Nucleus accumbens (tissue), 56 donors: ENCODE measurements at places on chromosomes 13 and 19.

DNA sequence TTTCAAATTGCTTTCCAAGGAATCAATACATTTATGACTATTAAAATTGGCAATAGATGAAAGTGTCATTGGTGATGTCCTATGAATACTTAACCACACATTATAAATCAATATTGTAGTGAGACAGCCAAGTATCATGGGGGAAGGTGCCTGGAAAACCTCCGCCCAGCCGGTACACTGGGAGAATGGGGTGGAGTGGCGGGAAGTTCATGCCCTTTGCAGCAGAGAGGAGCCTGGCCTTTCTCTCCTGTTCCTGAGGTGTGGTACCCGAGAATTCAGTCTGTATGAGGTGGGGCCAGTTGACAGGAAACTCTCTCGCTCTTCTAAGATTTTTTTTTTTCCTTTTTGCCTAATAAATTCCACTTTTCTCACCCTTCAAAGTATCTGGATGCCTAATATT is 25.4 kb upstream of the ABCC4 start:
- no peak for DNase-seq

DNA sequence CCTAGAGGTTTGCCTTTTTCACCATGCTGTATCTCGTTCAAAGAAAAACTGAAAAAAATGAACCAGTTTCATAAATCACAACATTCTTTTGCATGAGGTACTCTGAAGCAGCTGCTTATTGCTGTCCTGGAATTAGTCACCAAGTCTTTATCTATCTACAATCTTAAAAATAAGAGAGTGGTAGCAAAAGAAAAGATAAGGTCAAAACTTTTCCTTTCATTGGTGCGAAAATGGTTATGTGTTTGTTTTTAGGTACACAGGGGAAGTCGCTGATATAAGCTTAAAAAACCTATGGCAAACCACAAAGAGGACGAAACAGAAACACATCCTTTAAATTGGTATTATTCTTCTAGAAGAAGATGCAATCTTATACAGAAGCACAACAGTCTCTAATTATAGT is 20.7 kb downstream of the OBI1 start:
- no peak for DNase-seq

DNA sequence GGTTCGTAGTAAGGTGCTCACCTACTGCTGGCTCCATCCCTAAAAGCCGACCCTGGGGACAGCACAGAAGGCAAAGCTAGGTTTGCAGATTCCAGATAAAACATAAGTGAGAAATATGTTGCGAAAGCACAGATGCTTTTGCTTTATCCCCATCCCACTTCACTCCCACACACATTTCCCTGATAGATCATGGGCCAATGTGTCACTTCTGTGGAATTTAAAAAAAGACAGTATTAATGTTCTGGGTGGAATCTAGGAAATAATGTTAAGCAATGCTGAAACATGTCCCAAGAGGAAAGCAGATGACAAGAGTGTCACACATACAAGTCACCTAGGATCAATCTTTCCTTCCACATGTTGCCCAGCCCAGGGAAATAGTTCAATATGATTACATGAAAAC is 661.0 kb upstream of the MIR17HG start:
- DNase-seq: no peak

GRCh38 chr13:35473802-35474201 is 2.7 kb downstream of the MAB21L1 start:
- no peak for DNase-seq

- peak; percentile 23 for DNase-seq
These were observed 785.4 kb downstream of the UQCRFS1 start for GRCh38 chr19:28427376-28428083.

- no peak for DNase-seq
These were observed 24.2 kb downstream of the C19orf12 start for GRCh38 chr19:29690842-29691241.

DNA sequence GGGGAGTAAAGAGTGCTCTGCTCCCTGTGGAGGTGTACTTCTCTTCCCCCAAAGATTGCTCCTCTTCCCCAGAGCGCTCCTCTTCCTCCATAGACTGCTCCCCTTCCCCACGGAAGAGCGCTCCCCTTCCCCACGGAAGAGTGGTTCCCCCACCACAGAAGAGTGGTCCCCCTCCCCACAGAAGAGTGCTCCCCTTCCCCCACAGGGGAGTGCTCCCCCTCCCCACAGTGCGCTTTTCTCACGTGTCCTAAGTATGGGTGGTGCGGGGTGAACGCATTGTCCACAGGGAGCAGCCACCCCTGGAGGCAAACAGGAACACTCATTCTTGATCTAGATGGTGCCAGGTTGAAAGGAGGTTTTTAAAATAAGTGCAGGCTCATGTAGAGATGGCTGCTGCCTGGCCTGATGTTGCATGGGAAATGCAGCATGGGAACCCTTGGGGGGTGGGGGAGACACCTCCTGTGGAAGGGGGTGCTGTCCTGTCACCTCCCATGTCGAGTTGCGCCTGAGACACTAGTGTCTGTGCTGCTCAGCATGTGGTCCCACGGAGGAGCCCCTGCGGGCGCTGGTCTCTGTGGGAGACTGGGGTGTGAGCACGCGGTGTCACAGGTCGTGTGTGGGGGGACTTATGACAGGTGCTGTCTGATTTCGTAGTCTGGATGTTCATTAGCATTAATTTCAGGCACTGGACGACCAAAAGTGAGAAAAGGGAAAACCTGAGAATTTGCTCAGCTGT is 52.2 kb downstream of the ATP11A start:
- no peak for DNase-seq

- no peak for DNase-seq
These were observed 110.5 kb downstream of the ENOX1 start for GRCh38 chr13:43676320-43676719.

DNA sequence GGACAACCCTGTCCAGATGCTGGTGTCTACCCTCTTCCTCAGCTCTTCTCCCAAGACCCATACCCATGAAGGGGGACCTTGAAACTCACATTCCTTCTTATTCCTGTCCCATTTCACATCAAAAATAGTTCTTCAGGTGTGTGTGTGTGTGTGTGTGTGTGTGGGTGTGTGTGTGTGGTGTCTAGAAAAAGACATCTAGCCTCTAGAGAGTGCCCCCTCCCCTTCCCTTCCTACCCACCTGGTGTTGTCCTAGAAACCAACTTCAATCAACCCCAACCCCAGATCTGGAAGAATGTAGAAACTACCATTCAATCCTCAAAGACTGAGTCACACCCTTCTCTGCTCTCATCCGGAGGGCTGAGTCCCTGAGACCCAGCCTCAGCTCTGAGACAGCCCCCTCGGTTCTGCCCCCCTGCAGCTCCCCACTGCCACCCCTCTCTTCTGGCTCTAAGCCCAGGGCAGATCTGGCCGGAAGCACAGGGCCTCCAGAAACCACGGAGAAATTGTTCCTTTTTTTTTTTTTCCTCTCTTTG is 3.5 kb downstream of the KCNN4 start:
- DNase-seq: no peak

GRCh38 chr13:28347456-28348371 is 147.2 kb downstream of the FLT1 start:
- no peak for DNase-seq

GRCh38 chr13:49082653-49083536 is 107.2 kb downstream of the FNDC3A start:
- DNase-seq: no peak

DNA sequence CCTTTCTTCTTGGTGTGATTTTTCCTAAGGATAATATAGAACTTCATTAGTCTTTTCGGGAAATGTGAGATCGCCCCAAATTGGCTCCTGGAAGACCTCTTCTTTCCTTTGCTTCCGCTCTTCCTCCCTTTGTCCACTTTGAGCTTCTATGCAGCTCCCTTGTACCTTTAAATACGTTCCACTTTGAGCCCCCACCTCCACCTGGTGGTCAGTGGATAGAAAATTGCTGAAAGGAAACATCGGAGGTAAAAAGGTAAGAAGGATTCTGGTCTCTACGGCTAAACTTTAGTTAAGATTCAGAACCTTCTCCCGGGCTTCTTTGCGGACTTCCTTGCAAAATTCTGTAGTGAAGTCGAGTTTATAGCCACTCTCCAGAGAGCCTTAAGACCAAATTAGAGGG is 55.0 kb upstream of the TM9SF2 start:
- DNase-seq: no peak

DNA sequence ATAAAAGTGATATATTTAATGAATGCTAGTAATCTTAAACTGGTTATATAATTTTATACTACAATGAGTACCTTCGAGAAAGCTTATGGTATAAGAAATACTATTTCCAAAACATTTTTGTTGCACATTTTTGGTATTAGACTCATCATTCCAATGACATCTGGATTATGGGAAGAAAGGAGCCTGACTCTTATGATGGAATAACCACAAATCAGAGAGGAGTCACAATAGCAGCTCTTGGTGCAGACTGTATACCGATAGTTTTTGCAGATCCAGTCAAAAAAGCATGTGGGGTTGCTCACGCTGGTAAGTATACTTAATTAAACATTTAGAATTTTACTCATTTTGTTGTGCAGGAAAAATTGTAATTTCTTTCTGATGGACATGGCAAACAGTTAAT is 3.9 kb downstream of the LACC1 start:
- no peak for DNase-seq

- no peak for DNase-seq
These were observed 322.9 kb downstream of the GPC6 start for GRCh38 chr13:93549326-93550005.

DNA sequence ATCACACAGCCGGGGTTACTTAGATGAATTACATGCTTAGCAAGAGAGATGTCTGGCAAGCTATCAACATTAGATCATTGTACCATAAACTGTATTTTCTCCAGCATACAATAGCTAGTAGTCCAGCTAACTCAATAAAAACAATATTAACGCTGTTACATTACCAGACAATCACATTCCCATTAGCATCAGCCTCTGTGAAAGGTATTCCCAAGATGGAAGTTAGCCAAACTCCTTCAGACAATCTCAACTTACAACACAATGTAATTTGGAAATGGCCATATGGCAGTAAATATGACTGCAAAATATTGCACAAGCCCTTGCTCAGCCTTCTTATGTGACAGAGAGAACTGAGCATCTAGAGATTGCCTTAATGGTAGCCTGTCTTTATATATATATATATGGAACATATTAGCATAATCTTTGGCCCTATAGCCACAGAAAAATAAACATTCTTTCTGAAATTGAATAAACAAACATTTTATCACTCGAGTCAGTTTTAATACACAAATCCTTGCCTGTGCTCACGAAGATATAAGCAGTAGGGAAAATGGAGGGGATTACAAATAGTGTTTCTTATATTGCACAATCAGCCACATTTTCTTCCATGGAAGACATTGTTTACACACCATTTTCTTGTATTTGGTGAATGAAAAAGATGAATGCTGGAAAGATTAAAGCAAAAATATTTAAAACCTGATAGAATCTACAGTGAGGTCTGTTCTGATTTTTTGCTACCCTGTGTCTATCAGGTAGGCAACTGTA is 1060.5 kb downstream of the DIAPH3 start:
- DNase-seq: no peak

DNA sequence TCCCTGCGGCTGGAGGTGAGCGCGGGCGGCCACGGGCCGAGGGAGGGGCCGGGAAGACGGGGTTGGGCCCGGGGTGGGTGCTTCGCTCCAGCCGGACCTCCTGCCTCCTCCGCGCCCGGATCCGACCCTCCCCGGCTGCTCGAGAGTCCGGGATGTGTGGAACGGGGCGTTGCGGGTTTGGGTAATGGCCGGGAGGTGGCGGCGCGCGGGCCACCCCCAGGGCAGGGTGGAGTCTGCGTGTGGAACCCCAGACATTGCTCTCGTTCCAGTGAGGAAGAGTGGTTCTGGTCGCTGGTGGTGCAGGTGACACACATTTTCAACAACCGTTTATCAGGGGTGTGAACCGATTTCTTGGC is 38.8 kb downstream of the ARHGEF7 start:
- no peak for DNase-seq

DNA sequence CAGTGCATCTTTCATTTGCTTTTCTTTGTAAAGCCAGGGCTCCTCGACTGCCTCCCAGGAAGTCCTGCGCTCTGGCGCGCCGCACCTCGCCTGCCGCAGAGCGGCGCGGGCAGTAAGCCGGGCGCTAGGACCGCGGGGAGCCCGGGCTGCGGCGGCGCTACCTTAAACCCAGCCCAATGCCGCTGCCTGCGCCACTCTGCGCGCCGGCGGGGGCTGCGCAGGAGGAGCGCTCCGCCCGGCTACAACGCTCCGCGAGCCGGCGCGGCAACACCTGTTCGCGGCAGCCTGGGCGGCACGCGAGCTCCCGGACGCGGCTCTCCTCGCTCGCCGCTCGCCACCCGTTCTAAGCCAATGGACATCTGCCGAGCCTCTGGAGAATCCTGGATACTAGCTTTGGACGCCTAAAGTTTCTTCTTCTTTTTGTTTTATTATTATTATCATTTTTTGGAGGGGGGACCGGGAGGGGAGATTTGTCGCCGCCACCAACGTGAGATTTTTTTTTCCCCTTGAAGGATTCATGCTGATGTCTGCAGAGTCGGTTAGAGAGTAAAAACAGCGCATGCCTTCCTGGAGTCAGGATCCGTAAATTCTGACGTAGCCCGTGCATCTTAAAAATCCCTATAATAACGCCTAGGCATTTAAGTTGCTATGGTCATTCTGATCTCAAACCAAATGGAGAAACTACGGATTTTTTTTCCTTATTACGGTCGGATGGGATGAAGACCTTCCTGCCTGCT is at the start of gene FGF9:
Gene FGF9, plus strand, starts transcription at position 191 of the 737 bp plus-strand sequence. CDS start 840 bp downstream, outside the sequence.
- peak; percentile 31 for DNase-seq

GRCh38 chr19:18663940-18664530 is 19.4 kb upstream of the CRTC1 start:
- no peak for DNase-seq

GRCh38 chr19:6766357-6767080 is 716 bp downstream of the SH2D3A start:
- no peak for DNase-seq

GRCh38 chr19:17843292-17843827 is 4.4 kb downstream of the JAK3 start:
- no peak for DNase-seq

- DNase-seq: peak; percentile 45
These were observed 1.5 kb upstream of the TRAPPC5 start for GRCh38 chr19:7678971-7679751.

DNA sequence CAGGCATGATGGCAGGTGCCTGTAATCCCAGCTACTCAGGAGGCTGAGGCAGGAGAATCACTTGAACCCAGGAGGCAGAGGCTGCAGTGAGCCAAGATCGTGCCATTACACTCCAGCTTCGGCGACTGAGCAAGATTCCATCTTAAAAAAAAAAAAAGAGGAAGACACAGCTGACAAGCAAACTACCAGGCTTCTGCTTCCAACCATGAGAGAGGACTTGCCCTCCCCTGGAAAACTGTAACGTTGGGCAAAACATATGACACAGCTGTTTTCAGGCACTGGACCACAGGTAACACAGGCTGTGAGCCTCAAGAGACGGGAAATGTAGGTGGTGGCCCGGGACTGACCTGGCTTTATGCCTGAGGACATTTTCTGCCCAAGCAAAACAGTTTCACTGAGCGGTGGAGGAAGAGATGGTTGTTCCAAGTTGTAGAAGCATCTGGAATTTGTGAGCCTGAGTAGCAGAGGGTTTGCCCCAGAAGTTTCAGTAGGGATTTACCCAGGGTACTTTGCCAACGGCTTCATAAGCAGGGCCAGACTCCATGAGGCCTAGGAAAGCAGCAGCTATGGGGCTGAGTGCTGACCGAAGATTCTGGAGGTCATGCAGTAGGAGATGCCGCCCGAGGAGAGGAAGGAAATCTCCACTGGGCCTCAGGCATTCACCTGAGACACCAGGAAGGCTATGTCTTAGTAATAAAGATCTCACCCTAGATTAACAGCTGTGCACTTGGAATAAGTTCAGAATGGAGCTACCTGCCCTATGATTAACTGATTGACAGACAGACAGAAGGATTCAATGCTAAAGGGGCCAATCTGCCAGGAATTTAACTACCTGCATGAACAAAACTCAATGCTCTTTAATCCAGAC is 88.0 kb downstream of the ABCC4 start:
- DNase-seq: no peak

- no peak for DNase-seq
These were observed 114.9 kb upstream of the WASF3 start for GRCh38 chr13:26442541-26442940.
